ENCODE measurements at places on chromosomes 5 and 9.
A peak's percentile ranks its signal among the peaks of the same experiment; 100 is the strongest.

DNA sequence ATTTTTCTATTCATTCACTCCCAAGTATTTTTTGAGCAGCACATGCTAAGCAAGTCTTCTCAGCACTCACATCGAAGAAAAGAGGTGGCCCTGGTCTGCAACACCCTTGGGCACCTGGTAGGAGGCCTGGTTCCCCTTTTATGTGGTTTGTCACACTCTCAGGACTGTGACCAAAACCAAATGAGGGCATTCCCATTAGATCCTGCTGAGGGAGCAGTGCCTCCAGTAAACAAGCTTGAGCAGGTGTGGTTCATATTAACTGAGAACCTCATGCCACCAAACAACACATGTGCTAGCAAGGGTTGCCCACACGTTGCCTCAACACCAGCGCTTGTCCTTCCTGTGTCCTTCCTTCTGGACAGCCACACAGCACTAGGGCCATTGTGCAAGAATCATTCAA lies 26.9 kb upstream of the SYK start:
- DNase-seq, result no peak

- DNase-seq, result no peak
These were observed 11.1 kb upstream of the ESM1 start for GRCh38 chr5:54996466-54996865.

GRCh38 chr5:149337736-149338135 lies 7.6 kb upstream of the GRPEL2 start:
- no peak for DNase-seq

DNA sequence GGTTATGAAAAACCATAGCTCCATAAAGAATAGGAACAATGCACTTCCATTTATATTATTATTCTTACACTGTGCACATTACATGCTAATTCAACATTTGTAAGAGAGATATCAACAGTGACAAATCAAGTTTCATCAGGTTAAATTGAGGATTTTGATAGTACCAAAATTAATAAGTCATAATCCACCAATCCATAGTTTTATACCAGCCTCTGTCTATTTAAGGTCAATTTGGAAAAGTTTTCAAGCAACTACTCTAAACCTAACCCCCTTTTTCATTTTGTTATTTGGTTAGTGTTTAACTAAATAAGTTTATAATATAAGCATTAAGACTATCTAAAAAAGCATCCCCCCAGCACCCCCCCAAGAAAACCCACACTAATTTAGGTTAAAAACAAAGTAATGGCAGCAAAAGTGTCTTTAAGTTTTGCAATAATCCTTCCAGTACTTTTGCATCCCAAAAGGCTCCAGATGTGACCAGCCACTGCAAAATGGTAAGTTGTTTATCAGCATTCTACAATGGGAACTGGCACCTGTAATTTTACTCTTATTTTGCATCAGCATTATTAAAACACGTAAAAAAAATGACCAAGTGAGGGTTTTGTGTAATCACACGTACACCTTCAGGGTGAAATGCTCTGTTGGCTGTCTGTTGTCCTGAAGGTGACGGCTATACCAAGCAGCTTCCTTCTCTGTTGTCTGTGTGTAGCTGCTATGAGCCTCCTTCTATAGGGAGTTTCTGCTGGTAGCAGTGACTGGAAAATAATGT lies 36.8 kb upstream of the SSBP2 start:
- peak; percentile 23 for DNase-seq

- DNase-seq, result no peak
These were observed 539.7 kb downstream of the CTNND2 start for GRCh38 chr5:11364531-11364930.

- no peak for DNase-seq
These were observed 1.0 kb upstream of the PTBP3 start for GRCh38 chr9:112334432-112334841.

DNA sequence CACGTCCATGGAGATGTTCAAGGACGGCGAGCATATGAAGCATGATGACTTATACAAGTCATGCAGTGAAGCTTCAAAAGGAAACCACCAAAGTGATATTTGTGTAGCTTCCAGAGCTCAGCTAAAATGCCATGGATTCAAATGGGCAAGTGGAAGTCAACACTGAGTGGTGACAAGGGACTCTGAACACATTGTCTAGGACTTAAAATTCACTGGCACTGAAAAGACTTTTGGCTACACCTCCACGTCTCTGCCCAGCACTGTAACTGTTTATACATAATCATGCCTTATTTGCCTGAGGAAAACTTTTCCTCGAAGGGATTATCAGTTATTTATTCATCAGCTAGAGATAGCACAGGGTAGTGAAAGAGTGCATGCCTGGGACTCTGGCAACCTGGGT lies 15.2 kb downstream of the CTXN3 start:
- DNase-seq, result no peak

- DNase-seq, result no peak
These were observed 24.2 kb downstream of the CSNK1A1 start for GRCh38 chr5:149526845-149527590.

DNA sequence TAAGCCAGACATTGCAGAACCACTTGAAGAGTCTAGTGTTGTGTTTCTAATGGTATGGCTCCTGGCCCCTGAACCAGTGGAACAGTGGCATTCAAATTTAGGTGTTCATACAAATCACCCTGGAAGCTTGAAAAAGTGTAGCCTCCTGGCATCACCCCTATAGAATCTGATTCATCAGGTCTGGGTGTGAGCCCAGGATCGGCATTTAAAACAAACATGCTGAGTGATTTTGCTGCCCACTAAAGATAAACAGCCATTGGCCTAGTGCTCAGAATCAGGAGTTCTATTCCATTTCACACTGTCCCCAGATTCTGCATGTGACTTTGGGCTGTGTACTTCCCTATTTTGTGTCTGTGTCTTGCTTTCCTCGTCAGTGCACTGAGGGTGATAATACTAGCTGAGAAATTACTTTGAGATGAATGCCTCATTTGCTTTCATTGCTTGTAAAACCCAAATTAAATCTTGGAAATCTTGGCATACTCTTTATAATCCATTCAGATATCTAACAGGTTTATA lies 241.5 kb upstream of the CLINT1 start:
- DNase-seq, result no peak

- no peak for DNase-seq
These were observed 51.7 kb downstream of the SH3GL2 start for GRCh38 chr9:17630531-17630949.

DNA sequence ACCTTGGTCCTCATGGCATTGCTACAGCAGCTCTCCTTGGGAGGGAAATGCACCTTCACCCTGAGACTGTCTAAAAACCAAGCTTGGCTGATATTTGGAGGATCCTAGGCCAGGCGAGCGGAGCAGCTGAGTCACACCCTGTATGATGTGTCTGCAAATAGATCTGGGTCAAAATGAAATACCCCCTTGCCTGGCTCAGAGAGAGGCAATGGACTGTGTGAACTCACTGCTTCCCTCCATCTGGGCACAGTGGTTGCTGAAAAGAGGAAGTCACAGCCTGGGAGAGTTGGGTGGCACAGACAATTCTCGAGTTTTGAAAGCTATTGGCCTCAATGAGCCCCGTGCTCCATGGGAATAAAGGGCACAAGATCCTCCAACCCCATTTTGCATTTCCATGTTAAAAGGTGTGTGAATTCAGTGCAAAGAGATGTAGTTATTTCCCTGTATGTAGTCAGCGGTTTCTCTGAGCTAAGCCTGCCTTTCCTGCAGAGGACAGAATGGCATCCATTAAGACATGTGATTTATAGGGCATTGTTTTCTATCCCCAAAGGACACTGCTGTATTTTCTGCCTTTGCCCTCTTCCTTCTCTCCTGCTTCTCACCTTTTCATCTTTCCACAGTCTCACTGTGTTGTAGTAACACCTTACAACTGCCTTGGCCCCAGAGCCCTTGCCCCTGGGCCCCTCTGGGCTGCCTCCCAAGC lies 177.2 kb downstream of the GADD45G start:
- peak; percentile 30 for DNase-seq

- peak; percentile 85 for DNase-seq
These were observed 28.9 kb upstream of the GSN start for GRCh38 chr9:121239071-121239470.

DNA sequence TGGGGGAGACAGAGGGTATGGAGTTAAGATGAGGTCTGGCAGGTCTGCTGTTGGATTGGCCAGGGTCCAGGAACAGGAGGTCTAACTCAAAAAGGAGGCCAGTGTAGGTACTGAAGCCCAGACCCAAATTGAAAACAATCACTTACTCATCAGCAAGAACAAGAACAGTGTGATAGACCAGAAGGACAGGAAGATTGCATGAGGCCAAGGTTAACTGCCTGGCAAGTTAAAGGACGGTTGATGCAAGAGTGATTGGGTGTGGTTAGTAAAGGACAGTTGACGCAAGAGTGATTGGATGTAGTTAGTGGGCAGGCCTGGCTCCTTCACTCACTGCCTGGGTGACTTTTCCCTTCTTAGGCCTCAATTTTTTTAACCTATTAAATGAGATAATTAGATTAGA lies 132.6 kb downstream of the PDZD2 start:
- no peak for DNase-seq

DNA sequence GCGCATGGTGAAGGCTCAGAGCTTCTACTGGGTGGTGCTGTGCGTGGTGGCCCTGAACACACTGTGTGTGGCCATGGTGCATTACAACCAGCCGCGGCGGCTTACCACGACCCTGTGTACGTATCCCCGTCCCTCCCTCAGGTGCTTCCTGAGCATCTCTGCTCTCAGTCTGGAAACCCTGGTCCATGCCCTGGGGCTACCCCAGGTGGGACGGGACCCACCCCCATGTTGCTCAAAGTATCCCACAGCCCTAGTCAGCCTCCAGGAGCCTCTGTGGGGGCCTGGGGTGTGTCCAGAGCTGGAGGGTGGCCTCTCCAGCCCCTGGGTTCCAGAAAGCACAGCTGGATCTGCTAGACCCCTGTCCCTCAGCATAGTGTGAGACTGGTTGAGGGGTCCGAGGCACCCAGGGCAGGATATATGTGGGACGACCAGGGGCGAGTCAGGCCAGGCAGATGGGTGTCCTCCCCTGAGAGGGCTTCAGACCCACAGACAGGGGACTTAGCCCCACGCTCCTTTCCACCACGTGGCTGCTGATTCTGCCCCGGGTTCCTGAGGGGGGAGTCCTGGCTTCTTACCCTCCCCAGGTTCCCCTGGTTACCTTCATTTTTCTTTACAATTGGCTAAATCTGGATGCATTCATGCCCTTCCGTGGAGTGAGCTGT lies 94.0 kb downstream of the CACNA1B start:
- no peak for DNase-seq

- DNase-seq, result peak; percentile 75
These were observed 187.6 kb downstream of the GABBR2 start for GRCh38 chr9:98521141-98521540.

GRCh38 chr9:115416299-115416698 lies 298.3 kb upstream of the TNC start:
- DNase-seq, result no peak

DNA sequence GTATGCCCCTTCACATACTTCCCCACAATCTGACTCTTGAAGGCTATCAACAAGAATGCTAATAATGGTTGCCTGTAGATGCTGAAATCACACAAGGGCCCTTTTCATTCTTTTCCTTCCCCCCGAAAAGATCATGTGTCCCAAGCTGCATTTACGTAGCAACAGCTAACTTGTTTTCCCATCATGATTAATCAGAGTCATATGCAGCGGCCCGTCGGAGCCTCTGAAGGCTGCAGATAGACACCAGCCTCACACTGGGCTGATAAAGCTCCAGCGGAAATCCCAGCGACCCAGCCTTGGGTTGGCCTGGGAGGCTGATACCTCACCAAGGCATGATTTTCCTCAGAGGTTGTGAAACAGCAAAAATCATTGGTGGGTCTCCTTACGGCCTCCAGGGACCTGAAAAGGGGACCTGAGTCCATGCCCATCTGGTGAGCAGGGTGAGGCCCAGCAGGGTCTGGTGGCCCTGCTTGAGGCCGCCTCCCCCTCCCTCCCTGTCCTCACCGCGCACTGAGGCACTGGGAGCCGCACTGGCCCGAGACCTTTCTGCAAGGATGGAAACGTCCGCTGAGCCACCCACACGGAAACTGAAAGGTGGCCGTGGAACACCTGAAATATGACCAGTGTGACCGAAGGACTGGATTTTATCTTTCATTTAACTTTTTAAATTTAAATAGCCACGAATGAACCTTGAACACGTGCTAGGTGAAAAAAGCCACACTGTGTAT lies 114.2 kb upstream of the PHYKPL start:
- DNase-seq, result no peak

- DNase-seq, result no peak
These were observed 403.5 kb upstream of the ST8SIA4 start for GRCh38 chr5:101306391-101307137.

Data from AG08395 (cell line).